ENCODE measurements at places on chromosomes 3 and 15.

DNA sequence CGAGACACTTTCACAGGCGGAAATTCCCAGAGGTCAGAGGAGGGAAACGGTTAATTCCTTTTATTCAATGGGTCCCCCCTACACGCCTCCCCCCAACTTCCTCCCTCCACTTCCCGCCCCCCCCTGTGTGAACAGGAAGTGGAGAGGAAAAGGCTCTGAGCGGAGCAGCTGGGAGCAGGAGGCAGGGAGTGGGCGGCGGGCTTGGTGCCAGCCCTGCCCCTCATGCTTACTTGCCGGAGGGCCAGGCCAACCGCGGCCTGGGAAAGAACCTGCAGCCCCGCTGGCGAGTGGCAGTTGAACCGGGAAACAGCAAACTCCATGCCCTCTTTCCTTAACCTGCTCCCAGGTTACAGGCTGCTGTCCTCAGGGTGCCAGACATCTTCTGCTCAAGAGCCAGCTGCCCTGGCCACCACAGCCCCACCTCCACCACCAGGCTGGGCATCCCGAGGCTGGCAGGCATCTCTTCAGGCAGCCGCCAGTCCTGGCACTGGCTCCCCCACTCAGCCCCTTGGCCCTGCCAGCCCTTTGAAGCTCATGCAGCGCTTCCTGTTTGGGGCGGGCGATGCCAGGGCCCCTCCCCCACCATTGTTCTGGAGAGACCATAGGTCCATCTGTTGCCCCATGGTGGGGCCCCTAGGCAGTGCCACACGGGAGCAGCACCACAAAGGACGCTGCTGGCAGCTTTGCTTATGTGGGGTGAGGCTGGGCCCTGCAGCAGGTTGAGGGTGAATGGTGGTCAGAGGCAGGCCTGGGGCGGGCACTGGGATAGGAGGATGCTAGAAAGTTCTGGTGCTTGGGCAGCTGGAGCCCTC is 12.9 kb downstream of the VPS18 start:
- no peak for DNase-seq

GRCh38 chr3:62905331-62905730 is 30.1 kb upstream of the CADPS start:
- DNase-seq: no peak

GRCh38 chr3:141804778-141805639 is 41.8 kb downstream of the GRK7 start:
- no peak for DNase-seq

DNA sequence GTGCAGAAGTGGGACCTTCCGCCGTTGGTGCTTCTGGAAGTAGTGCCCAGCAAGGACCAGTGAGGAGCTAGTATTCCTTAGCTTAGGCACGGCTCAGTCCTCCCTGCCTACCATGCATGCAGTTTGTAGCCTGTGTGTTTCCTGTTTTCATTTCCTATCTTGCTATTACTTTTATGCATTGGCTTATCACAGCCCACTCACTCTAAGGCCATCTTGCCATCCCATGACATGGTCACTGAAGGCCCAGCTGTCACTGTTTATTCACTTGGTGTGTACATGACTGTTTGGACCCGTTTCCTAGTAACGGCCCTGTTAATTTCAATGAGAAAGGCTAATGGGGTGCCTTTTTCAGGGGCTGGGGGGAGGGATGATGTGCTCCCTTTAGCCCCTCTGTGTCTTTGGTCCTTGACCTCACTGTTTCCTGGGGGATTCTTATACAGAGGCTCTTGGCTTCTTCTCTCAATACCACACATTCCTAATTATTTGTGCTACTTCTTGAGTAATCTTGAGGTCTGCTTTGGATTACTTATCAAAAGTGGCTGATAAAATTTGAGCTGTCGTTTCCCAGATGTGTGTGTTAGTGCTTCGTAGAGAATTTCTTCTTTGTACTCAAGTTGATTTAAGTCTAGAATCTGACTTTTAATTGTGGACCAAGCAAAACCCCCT is 24.5 kb upstream of the TRAK1 start:
- no peak for DNase-seq

DNA sequence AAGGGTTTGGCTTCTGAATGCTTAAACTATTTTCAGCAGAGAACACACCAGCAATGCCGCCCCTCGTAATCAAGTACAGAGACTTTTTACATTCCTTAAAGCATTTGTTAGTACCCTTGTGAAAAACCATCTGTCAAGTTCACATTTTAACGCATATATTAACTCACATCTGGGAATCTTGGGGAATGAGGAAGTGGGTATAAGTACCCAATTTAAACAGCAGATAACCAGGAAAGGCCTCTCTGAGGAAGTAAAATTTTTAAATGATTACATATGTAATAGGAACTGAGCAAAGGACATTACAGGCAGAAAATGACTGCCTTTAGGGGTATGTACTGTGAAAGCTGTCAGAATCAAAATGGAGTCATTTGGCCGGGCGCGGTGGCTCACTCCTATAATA is 12.8 kb upstream of the CFAP44 start:
- no peak for DNase-seq

- no peak for DNase-seq
Observed at GRCh38 chr15:67050062-67050461, 15.3 kb upstream of the SMAD3 start.

GRCh38 chr3:124034016-124034843 is 42.3 kb upstream of the ROPN1 start:
- no peak for DNase-seq

DNA sequence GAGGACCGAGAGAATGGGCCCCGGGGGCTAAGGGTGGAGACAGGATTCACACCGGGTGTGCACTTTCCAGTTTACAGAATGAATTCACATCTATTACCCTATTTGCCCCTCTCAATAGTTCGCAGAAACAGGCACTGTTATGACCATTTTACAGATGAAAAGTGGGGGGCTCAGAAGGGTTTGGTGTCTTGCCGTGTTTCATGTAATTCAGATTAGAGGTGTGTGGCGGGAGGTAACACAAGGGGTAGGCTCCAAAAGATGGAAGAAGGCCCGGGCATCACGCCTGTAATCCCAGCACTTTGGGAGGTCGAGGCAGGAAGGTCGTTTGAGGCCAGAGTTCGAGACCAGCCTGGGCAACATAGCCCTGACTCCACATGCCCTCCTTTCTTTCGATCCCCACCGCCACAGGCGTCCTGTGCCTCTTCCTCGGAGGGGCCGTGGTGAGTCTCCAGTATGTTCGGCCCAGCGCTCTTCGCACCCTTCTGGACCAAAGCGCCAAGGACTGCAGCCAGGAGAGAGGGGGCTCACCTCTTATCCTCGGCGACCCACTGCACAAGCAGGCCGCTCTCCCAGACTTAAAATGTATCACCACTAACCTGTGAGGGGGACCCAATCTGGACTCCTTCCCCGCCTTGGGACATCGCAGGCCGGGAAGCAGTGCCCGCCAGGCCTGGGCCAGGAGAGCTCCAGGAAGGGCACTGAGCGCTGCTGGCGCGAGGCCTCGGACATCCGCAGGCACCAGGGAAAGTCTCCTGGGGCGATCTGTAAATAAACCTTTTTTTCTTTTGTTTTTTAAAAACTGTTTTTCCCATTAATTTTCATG is 3.4 kb downstream of the DUOXA2 start:
- DNase-seq: no peak

- no peak for DNase-seq
Observed at GRCh38 chr3:50196253-50196801, 4.9 kb downstream of the GNAT1 start.

- DNase-seq: no peak
Observed at GRCh38 chr3:60298141-60298540, 953.1 kb downstream of the FHIT start.

- DNase-seq: no peak
Observed at GRCh38 chr3:36124118-36124796, 256.0 kb upstream of the STAC start.

DNA sequence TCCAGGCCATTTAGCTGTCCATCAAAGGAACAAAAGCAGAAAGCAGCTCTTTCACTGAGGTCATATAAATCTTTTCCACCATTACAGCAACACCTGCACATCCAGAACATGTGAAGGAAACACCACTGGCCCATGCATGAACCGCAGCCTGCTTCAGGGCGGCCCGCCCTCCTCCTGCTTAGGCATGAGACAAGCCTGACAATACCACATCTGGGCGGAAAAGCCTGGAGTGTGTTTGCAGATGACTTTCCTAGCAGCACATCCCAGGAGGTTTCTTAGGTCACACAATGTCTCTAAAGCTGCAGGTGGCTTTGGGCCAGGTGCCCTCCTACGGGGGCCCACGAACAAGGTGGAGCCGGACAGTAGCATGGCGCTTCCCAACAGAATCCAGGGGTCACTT is 19.6 kb downstream of the CYFIP1 start:
- DNase-seq: no peak
